ENCODE measurements at places on chromosomes 7 and 10. TPM values are rescaled to one million over a fixed set of nuclear protein-coding genes. Genes with fewer than 3 reads are reported as not detected.
A peak's percentile ranks its signal among the peaks of the same experiment; 100 is the strongest.

DNA sequence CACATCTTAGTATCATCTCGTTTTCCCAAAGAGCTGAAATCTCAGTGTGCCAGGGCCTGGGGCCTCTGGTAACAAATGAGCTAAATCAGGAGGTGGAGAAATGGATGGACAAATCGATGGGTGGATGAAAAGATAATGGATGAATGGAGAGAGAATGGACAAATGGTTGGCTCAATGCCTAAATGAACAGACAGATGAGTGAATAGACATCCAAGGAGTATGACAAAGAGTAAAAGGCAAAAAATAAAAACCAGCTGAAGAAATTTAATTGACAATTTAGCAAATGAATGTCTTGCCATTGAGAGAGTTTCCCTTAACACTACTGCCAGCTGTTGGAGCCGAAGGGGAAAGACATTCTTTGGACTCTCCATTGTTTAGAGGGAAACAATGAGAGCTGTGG is 8.0 kb downstream of the SYCE1 start:
- ATAC-seq, result peak; percentile 22

DNA sequence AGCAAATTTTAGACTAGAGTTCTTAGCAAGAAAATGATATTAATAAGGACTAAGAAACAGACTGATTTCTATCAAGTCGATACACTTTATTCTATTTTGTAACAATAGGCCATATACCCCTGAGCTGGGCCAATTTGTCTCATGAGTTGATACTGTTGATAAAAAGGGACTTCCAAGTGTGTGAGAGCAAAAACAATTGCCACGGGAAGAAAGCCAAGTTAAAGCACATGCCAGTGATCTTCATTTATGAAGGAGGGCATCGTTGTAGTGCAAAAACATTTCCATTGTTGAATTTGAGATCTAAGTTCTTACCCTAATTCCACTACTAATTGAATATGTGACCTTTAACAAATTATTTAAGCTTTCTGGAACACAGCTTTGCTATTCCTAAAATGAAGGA is 119.9 kb downstream of the CNOT4 start:
- ATAC-seq, result no peak

DNA sequence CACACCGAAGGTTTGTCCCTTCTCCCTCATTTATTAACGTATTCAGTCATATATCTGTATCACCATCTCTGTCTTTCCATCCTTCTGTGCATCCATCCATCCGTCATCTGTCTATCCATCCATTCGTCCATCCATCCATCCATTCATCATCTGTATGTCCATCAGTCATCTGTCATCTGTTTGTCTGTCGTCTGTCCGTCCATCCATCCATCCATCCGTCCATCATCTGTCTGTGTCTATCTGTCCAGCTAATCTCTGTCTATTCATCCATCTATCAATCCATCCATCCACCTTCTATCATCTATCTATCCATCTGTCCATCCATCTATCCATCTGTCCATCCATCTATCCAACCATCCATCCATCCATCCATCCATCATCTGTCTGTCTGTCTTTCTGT is 213.9 kb downstream of the TYW1 start:
- ATAC-seq, result no peak

- ATAC-seq, result no peak
Observed at GRCh38 chr7:51077987-51078370, 238.6 kb downstream of the COBL start.

GRCh38 chr10:20743942-20744341 is 153.2 kb downstream of the NEBL start:
- no peak for ATAC-seq

GRCh38 chr7:12199363-12199762 is 11.7 kb upstream of the TMEM106B start:
- no peak for ATAC-seq

- ATAC-seq, result peak; percentile 75
Observed at GRCh38 chr7:42254217-42254616, 17.2 kb upstream of the GLI3 start.

- ATAC-seq, result no peak
Observed at GRCh38 chr7:121529003-121529402, 132.9 kb upstream of the FAM3C start.

- ATAC-seq, result no peak
Observed at GRCh38 chr10:102863660-102864059, 5.6 kb upstream of the AS3MT start.

- no peak for ATAC-seq
Observed at GRCh38 chr7:127755521-127755920, 103.5 kb downstream of the SND1 start.

CXCL12 gene
- total RNA-seq, result 14.0 TPM
